Cerebellum (tissue), 4 donors: ENCODE measurements at places on chromosomes 7 and 10.

- no peak for DNase-seq
Observed at GRCh38 chr7:3042861-3043489, 692 bp downstream of the CARD11 start.

DNA sequence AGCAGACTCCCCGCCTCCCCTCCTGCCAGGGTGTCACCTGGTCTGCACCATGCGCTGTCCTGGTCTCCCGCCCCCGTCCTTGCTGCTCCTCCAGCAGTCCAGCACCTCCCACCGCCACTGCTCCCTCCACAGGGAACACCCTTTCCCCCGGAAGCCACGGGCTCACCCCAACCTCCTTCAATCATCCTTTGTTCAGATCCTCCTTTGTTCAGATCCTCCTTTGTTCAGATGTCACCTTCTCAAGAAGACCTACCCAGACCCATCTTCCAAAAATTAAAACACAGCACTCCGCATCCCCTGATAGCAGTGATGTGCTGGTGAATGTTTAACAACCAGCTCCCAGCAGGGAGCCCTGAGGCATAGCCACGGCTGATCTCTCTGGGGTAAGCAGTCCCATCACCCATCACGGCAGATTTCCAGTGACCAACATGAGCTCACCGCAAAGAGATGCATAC is 237.7 kb downstream of the USP6NL start:
- DNase-seq = no peak

GRCh38 chr10:98528166-98528804 is 81.5 kb upstream of the HPS1 start:
- no peak for DNase-seq

- DNase-seq = no peak
Observed at GRCh38 chr10:5896208-5897052, 6.4 kb downstream of the FBH1 start.

DNA sequence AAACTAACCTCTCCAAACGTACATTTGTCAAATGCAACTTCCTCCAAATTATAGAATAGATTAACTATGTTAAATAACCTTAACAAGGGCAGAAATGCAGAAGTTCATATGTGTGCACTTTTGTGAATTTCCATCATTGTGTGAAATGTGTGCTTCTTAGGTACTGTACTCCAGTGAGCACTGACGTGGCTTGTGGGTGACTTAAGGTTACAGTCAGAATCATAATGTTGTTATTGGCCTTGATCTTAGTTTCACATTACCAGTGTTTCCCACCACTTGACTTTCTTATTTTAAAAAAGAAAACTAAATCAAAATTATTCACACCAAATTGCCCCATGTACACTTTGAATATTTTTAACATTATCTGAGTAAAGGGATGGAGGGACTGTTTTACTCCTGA is 155.1 kb upstream of the FZD8 start:
- DNase-seq = no peak

DNA sequence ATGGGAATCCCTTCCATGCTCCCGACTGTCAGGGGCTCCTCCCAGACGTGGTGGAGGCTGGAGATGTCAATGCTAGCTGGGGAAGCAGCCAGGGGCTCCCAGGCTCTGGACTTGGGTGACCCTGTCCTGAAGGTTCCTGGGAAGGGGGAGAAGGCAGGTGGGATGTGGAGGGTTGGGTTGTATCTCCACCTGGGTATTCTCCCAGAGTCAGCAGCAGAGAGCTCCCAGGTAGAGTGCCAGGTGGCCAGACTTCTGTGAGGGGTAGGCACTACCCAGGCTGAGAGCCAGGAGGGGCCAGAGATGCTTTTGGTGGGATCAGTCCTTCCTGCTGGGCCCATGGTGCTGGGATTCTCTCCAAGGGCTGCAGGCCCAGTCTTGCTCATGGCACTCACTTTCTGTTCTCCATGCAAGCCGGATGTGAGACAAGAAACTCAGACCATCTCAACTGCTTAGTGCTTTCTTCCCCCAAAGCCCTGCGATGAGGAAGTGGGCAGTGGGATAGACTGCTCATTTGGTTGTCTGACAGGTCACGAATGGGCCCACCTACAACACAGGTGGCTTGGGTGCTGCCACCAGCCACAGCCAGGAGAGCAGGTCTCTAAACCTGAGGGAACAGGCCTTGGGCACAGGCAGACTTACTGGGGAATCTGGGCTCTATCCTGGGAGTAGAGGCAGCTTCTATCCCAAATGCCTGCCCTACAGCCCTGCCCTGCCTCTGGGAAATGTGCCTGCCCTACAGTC is 52.5 kb upstream of the CAMK2B start:
- no peak for DNase-seq

DNA sequence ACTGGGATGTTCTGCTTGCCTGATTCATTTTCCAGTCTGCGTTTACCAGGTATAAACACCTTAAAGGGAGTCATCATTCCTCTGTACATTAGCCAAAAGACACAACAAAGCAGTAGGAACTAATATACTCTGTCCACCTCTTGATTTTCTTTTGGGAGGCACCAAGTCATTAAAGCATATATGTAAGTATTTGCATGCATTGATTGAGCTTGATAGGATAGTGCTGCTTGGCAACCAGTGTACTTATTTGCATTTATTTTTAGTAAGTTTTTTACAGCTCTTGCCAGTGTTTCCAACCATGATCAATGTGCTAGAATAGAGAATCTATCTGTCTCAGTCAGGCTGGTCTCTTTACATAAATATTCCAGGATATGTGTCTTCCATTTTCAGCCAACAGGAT is 353.3 kb upstream of the SEMA3C start:
- DNase-seq = no peak

- DNase-seq = no peak
Observed at GRCh38 chr7:11811709-11812108, 20.3 kb downstream of the THSD7A start.

GRCh38 chr10:30127120-30127541 is 67.7 kb upstream of the JCAD start:
- DNase-seq = no peak

- DNase-seq = no peak
Observed at GRCh38 chr7:140062118-140062527, 628 bp downstream of the PARP12 start.

DNA sequence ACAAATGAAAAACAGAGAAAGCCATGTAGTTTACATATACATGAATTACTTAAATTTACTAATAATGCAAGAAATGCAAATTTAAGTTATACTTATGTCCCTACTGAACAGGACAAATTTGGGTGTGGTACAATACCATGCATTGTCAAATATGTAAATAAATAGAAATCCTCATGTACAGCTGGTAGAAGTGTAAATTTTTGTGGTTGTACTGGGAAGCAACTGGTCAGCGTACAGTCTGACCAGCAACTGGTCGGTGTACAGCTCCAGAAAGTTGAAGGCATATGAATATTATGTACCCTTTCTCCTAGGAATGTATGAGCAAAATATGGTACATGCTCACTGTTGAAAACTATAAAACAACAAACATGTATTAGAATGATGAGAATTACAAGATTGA is 93.9 kb upstream of the TMEM106B start:
- no peak for DNase-seq

DNA sequence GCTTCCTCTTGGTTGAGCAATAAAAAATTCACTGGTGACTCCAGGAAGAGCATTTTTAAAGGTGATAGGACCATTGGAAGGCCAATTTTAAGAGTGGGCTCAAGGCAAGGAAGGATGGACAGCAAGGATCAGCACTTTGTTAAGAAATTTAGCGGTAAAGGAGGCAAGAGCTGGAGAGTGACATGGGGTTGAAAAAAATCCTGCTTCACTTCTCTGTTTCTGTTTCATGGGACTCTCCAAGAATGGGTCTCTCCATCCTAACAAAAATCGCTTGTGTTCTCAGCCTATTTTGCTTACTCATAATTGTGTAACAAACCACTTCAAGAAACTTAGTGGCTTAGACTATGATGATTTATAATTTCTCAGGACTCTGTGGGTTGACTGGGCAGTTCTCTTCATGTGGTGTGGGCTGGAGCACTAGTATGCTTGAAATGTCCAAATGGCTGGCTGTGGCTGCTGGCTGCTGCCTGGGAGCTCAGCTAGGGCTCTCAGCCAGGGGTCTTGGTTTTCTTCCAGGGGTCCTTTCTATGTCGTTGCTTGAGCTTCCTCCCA is 59.8 kb upstream of the ZNRF2 start:
- no peak for DNase-seq

DNA sequence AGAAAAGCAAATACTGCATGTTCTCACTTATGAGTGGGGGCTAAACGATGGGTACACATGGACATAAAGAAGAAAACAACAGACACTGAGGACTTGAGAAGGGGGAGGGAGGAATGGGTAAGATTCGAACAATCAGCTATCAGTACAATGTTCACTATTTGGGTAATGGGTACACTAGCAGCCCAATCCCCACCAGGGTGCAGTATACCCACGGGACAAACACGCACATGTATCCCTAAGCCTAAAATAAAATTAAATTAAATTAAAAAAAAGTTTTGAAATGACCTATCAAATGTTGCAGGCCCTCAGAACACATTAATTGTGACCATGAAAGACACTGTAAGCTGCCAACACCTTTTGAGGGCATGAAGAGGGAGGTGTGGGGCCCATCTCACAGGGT is 316.0 kb downstream of the WDR37 start:
- DNase-seq = no peak

GRCh38 chr10:122292376-122292775 is 21.3 kb downstream of the BTBD16 start:
- no peak for DNase-seq

DNA sequence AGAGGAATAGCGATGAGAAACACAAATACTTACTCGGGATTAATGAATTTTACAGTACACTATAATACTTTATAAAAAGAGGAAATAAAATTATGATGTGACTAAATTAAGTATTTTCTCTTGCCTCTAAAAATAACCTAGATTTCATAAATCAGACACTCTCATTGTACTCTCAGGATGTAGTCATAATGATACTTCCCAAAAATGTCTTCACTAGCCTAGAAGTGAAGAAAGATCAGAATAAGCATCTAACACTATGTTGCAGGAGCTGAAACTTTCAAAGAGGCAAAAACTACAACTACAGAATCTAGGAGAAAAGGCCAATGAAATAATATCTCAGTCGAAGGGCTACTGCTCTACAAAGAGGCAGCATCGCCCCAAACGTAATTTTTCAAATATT is 49.4 kb downstream of the DNAJC1 start:
- no peak for DNase-seq

- no peak for DNase-seq
Observed at GRCh38 chr10:60893231-60893630, 50.8 kb downstream of the RHOBTB1 start.

DNA sequence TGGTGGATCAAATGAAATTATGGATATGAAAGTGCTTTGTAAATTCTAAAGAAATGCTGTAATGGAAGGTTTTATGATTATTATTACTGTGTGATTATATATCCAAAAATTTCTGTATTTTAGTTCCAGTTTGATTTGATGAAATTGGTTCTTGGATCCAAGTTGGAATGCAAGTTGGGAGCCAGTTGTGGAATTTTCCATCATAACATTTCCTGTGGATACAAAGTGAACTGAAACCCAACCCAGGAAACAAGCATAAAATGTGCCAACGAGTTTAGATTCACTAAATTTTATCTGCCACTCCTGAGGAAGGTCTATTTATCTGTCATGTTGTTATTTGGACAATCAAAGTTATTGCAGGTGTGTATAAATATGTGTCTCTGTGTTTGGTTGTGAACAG is 131.4 kb upstream of the MDFIC start:
- no peak for DNase-seq

GRCh38 chr10:110379831-110380230 is 75.1 kb upstream of the SMNDC1 start:
- no peak for DNase-seq

- no peak for DNase-seq
Observed at GRCh38 chr7:142566271-142566670, 183.0 kb upstream of the PRSS1 start.

GRCh38 chr7:117283371-117283770 is 39.5 kb downstream of the WNT2 start:
- DNase-seq = no peak

DNA sequence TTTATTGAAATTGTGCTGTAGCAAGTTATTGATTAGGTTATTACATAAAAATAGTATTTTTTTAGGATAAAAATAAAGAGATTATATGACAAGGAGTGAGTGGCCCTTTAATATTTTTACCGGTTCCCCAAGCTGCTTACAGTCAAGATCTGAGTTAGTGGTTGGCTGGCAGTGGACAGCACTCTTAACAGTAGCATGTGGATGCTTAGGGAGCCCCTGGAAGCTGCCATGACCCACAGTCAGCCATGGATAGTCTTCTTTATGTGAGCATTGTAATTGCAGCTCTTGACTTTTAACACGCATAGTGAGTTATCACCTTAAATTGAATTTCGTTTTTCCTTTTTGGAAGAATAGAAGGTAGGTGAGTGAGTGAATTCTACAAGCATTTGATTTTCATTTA is 22.1 kb downstream of the RAB18 start:
- DNase-seq = no peak

DNA sequence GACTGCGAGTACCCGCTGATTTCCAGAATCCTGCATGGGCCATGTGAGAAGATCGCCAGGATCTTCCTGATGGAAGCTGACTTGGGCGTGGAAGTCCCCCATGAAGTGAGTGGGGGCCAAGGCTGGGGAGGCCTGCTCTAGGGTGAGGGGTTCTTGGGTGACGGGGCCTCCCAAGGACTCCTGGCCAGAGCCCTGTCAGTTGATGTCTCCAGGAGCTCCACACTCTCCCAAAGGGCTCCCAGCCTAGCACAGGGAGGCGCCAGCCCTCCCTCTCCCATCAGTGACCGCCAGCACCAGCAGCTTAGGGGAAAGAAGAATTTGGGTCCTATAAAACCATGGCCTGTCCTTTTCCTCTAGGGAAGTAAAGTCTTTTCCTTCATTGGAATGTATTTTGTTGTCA is 9.8 kb upstream of the ZNF22 start:
- no peak for DNase-seq

DNA sequence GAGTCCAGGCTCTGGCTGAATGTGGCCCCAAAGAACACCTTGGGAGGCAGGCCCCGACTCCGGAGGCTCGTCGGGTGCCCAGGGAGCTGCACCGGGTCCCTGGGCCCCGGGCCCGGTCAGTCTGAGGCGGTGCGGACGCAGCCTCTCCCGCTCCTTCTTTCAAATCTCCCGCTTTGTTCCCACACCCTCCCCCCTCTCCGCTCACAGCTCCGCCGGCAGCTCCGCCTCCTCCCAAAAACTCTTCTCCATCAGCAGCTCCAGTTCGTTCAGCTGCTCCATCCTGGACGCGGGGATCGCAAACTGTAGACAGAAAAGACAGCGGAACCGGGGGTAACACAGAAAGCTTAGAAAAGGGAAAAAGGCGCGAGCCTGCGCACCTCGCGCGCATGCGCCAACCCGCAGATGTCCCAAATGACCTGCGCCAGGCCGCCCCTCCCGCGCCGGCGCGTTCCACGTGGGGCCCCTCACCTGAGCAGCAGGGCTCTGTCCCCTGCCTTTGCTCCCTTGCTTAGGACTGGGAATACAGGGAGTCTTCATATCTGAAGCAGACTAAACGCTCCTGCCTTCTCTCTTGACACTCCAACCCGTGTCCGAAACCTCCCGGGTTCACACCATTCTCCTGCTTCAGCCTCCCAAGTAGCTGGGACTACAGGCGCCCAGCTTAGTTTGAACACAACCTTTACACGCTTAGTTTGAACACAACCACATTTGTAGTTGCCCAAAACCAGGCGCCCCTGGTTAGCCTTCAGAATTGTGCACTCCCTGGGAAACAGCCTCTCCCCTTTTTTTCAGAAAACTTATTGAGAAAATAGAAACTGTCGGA is at the start of gene DNA2:
DNA2 (minus strand) TSS at position 388 of the 823 bp plus-strand sequence; CDS start at position 279, 109 bp downstream.
- DNase-seq = peak; percentile 84

GRCh38 chr7:100801833-100802568 is 25.3 kb downstream of the EPHB4 start:
- no peak for DNase-seq
